Inflammatory macrophage (primary cell): ENCODE measurements at places on chromosomes 16 and 17.

DNA sequence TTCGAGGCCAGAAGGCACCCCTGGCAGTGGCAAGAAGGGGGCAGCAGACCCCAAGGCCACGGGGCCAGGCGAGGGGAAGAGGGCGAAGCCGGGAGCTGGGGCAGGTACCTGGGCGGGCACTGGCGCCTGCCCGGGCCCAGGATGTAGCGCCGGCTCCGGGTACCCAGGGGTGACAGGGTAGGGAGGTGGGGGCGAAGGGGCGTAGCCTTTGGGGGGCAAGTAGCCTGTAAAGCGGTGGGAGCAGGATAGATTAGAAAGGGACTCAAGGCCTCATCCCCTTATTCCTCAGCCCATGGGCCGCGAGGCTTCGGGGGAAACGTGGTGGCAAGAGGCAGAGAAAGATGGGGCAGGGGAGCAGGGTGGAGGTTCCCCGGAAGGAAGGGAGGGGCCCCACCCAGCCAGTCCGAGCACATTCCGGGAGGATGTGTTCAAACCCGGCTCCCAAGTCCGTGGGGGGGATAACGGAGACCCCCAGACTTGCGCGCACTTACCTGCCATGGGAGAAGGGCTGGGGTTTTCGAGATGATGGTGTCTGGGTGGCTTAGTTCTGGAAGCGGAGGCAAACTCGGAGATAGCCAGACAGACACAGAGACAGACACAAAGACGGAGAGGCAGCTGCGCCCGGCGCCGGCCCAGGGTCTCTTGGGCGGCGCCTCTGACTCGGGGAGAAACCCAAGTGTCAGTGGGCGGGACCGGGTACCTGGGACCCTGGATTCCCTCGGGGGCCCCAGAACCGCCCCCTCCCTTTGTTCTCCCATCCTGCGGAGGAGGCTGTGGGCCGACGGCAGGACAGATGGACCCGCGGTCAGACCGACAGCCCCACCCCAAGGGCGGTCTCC lies 493 bp downstream of the PLSCR3 start:
- DNase-seq: no peak

- DNase-seq: no peak
These were observed 524.4 kb upstream of the CDH5 start for GRCh38 chr16:65842067-65842466.

GRCh38 chr16:80852261-80852872 lies 48.0 kb upstream of the CDYL2 start:
- peak; percentile 20 for DNase-seq

DNA sequence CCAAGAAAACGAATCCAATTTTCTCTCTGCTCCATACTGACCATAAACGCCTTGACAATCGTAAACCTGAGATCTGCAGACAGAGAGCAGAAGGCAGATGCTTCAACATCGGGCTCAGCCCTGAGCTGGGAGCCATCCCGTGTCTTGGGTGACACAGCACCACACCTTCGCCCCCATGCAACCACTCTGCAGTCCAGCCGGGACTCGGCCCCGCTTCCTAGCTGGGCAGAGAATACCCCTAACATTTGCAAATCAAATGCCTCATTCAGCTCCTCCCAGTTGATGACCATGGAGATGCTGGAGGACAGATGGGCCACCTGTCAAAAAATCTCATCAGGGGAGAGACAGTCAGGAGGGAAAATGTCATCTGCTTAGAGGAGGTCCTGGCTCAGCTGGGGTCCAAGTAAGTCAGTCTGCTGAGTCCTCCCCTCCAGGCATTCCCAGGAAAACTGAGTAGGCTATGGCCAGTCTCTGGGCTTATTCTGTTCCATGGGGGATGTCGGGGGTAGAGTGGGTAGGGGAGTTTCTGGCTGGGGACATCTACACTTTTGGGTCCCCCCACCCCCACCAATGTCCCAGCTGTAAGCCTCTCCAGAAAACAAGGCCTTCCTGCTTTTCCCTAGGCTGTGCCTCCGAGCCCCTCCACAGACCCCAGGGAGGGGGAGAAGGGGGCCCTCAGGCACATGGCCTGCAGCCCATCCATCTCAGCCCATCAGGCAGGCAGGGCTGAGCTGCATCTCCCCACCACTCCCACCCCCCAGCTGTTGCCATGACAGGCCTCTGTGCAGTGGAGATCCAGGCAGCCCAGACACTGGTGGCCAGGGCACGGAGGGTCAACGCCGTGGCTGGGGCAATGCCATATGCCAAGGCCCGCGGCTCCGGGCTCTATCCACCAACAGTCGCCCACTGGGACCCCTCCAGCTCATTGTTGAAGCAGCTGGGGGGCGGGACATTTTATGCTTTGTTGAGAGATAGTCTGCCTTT lies 158.6 kb downstream of the AXIN2 start:
- DNase-seq: no peak

DNA sequence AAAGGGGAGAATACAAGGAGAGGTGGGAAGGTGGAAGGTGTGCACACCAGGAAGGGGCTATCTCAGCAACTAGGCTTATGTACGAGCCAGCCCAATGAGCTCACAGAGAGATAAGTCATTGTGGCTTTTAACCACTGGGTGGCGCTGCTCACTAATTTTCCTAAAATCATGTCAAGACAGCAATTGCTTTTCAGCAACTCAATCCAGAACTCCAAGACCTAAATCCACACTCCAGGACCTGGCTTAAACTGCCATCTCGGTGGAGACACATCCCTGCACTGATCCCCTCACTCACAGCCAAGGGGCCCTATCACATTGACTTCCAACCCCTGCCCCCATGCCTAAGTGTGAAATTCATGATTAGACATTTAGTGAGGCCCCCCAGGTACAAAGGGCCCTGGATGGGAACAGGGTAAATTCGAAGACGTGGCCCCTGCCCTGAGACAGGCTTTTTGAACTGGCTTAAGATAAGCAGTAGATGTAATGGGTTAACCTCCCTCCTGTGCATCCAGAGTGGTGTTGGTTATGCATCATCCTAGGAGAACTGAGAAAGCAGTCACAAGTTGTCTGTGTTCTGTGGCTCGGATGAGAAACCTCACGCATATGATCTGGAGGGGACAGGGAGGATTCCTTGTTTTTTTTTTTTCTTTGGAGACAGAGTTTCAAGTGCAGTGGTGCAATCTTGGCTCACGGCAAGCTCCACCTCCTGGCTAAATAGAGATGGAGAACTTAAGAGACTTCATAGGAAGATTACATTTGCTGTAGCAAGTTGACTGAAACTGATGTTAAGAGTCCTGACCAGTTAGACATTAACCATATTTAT lies 11.5 kb downstream of the CCL16 start:
- peak; percentile 86 for DNase-seq

GRCh38 chr16:17104654-17105053 lies 366.1 kb downstream of the XYLT1 start:
- no peak for DNase-seq

DNA sequence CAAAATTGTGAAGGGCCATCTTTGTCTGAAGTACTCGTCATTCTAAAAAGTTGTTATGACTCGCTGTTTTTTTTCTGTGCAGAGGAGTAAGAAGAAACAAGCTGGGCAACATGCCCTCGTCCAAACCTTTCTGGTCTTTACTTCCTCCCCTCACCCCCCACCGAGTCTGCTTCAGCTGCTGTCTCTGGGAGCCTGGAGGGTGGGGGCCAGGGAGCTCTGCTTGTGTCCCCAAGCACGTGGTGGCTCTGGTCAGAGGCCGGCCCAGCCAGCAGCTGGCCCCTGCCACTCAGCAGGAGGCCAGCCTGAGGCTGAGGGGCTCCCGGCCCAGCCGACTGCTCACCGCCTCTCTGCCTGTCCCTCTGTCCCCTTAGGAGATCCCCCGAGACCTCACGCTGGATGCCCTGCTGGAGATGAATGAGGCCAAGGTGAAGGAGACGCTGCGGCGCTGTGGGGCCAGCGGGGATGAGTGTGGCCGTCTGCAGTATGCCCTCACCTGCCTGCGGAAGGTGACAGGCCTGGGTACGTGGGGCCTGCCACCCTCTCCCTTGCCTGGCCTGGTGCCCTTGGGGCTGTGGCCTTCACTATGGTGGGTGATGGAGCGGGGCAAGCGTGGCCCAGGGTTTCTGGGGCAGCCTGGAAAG lies 53.7 kb upstream of the LGALS9 start:
- DNase-seq: no peak

GRCh38 chr16:48053418-48053745 lies 102.4 kb downstream of the ABCC12 start:
- DNase-seq: no peak

GRCh38 chr17:40317345-40317873 lies 8.4 kb downstream of the RARA start:
- peak; percentile 49 for DNase-seq

DNA sequence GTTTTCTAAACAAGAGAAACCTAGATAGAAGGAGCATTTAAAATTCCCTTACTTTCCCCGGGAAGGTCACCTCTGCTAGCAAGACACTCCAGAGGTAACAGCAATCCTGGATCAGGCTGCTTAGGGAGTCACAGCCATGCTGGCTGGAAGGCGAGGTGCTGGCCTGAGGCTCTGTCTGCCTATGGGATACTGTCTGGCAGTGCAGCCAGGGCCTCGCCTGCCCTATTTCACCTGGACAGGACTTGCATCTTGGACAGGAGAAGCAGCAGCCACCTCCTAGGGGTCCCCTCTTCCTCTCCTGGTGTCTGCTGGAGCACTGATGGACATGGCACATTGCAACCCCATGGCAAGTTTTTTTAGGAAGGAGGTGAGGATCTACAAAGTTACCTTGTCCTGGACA lies 15.1 kb downstream of the FA2H start:
- no peak for DNase-seq

DNA sequence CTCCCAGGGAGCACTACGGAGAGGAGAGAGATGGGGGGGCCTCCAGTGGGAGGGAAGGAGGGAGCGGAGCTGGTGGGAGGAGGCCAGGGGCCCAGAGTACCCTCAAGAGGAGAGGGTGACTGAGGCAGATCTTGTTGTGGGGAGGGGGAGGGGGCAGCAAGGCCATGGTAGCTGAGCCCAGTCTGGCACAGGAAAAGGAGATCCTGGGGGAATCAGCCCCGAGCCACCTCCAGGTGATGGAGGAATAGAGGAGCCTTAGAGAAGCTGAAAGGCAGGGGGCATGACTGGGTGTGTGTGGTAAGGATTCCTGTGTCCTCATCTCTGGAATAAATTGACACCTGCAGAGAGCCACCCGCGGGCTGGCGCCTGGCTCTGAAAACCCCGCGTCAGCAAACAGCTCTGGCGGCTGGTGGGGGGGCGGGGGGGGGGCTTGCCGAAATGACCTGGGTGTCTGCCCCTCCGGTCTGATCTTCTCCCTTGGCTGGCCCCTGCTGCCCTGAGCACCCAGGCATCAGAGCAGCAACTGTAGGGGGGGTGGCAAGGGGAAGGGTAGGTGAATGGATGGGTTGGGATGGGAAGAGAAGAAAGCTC lies 1.3 kb upstream of the NLGN2 start:
- no peak for DNase-seq

- DNase-seq: peak; percentile 41
These were observed 84.8 kb upstream of the HNF1B start for GRCh38 chr17:37829592-37830123.

- DNase-seq: peak; percentile 98
These were observed 3.4 kb downstream of the MAP2K3 start for GRCh38 chr17:21287703-21288449.

GRCh38 chr16:24070851-24071250 lies 185.3 kb upstream of the CACNG3 start:
- peak; percentile 18 for DNase-seq

DNA sequence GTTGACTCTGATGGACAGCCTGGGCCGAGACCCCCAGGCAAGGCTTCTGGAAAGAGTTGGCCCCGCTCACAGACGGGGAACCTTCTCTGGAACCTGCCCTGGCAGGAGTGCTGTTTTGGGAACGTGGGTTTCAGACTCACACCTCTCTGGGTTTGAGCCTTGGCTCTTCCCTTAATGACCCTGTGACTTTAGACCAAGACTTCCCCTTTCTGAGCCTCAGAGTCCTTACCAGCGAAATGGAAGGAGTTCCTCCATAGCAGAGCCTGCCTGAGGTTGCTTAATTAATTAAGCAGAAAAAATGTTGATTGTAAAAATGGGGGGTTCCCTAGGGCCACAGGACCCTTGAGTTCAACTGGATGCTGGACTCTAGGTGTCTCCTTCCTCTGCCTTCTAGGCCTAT lies 408.2 kb downstream of the SEC14L1 start:
- peak; percentile 79 for DNase-seq
